ENCODE measurements at places on chromosomes 5 and 9.

DNA sequence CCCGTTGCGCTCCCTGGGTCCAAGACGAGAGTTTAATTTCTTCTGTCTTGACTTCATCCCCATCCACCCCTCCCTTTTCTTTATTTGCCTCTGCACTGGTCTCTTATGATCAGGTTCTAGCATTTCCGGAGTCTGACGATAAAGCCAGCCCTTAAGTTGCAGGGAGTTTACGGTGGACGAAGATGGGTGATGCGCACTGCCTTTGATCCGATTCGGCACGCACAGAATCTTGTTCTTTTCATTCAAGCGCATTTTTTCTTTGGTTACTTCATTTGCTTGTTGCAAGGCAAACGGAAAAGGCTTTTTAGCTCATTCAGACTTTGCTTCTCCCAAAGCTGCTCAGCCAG is 488 bp upstream of the MCTP1 start:
- DNase-seq = peak; percentile 4

DNA sequence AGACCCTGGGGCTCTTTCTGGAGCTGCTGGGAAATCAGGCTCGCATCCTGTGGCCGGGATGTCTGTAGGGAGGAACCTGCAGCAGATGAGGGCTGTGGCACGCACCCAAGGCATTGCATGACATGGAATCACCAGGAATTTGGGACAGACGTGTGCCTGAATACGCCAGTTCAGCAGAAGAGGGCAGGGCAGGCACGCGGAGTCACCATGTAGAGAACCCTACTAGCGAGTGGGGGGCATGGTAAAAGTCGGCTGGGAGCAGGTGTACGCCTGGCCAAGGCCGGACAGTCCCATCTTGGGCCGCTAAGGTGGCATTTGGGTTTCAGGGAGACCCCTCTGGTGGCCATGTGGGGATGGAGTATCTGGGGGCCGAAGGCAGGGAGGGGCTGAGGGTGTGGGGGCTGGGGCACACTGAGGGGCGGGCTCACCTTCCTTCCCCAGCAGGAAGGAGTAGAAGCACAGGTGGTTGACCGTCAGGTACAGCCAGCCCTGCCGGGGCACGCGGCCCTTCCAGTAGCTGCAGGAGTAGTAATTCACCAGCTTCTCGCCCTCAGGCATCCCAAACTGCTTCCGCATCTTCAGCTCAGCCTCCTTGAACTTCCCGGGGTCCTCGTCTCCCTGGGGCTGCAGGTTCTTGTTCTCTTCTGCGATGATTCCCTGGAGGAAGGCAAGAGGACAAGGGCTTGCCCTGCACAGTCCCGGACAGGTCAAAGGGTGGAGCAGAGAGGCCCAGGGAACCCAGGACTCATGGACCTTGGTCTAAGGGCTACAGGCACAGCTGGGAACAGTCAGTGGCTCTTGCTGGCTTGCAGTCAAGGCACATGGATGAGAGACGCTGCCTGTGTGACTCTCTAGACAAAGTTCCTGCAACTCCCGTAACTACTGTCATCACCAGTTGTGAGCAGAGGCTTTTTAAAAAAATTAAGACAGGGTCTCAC is 13.5 kb downstream of the TBC1D9B start:
- DNase-seq = no peak

GRCh38 chr9:1366276-1366675 is 316.1 kb downstream of the DMRT2 start:
- DNase-seq = no peak

- DNase-seq = peak; percentile 33
These were observed 56.2 kb upstream of the TRAF1 start for GRCh38 chr9:120982836-120983235.

DNA sequence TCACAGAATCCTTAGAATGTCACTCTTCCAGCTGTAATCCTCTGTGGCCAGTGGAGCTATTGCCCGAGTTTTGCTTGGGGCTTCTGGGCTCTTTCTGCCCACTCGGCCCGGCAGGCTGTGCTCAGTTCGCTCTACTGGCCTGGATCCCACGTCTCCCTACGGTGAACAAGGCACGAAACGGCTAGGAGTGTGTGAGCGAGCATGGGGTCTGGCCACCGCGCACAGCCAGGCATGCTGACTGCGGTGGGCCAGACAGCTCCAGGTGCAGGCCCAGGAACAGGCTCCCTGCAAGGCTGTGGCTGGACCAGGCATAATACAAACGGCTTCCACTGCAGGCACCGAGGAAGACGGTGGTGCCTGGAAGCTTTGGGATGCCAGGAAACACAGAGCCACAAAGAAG is 2035.5 kb upstream of the ACO1 start:
- no peak for DNase-seq

GRCh38 chr9:25254051-25254450 is 424.2 kb downstream of the TUSC1 start:
- DNase-seq = no peak

DNA sequence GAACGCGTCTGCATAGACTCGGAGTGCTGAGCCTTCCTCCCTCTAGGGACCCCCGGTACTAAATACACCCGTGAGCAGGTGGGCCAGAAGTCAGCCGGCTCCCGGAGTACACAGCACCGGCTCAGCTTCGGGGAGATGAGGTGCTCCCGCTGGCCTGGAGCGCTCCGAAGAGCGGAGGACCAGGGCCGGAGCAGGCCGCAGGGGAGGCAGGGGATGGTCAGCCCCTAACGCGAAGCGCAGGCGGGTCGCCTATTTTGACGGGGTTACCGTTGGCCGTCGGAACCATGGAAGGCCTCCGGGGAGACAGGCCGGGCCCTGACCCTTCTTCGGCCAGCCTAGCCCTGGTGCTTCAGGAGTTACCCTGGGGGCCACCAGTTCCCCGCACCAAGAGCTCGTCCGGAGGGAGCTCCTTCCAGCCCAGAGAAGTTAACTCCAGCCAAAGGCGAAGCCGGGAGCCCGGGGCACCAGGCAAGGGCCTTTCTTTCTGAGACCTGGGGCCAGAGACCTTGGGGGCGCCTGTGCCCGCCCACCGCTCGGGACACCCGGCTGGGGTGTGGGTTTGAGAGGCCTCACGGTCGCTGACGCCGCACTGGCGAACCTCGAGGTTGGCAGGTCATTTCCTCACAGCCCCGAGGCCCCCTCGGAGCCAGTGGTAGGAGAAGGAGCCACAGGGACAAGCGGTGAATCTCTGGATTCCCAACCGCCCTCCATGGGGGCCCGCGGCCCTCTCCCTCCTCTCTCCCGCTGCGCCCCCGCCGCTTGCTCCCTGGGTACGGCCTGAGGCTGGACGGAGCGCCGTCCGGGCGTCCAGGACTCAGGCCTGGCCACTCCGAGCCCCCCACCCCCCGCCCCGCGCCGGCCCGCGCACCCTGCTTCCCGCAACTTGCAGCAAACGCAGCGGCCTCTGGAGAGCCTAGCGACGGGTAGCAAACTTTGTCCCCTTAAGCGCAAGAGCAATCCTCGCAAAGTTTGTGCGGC is 3.4 kb upstream of the IRX4 start:
- DNase-seq = no peak

DNA sequence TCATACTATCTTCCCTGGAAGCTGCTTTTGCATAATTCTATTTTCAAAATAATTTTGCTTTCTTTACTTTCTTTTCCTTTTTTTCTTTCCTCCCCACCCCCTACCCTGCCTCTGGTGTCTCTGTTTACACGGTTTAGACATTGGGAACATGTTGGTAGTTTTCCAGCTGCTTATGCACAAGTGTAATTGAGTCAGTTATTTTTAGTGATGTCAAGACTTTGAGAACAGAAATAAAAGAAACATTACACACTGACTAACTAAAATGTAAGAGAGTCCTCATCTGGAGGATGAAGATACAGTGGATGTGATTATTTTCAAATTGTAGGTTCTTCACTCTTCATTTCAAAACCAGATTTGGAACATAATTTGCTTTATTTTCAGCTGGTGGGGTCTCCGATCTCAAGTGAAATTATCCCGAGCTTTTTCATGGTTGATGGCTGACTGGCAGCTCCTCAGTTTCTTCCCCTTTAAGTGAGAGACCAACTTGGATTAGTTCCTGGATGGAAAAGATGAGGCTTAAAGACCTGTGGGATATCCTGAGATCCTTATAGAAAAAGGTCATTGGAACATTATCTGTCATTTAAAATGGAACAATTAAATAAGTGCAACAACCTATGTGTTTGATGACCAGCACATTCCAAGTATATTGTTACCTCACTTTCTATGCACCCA is 154.4 kb upstream of the ZNF462 start:
- peak; percentile 43 for DNase-seq

- peak; percentile 38 for DNase-seq
These were observed 1050.2 kb downstream of the CDH12 start for GRCh38 chr5:21802869-21803490.

All from mesenchymal stem cell (in vitro differentiated cells and primary cell).